ENCODE measurements at places on chromosomes 12 and 14. TPM values are rescaled to one million over a fixed set of nuclear protein-coding genes. Genes with fewer than 3 reads are reported as not detected.

The POTEM gene
- not detected for total RNA-seq

GRCh38 chr12:8605057-8605456 is 7.6 kb downstream of the AICDA start:
- no peak for DNase-seq

GRCh38 chr12:53564278-53564677 is 57.0 kb upstream of the NPFF start:
- no peak for DNase-seq

GRCh38 chr12:54624315-54625279 is 10.1 kb downstream of the LACRT start:
- DNase-seq = no peak

GRCh38 chr12:122458105-122459035 is 35.9 kb upstream of the CLIP1 start:
- DNase-seq = no peak

- no peak for DNase-seq
Observed at GRCh38 chr12:23049180-23049579, 424.2 kb downstream of the ETNK1 start.

- peak; percentile 27 for DNase-seq
Observed at GRCh38 chr12:14773685-14774073, 29.6 kb downstream of the WBP11 start.

The ACOT6 gene
- total RNA-seq = not detected

DNA sequence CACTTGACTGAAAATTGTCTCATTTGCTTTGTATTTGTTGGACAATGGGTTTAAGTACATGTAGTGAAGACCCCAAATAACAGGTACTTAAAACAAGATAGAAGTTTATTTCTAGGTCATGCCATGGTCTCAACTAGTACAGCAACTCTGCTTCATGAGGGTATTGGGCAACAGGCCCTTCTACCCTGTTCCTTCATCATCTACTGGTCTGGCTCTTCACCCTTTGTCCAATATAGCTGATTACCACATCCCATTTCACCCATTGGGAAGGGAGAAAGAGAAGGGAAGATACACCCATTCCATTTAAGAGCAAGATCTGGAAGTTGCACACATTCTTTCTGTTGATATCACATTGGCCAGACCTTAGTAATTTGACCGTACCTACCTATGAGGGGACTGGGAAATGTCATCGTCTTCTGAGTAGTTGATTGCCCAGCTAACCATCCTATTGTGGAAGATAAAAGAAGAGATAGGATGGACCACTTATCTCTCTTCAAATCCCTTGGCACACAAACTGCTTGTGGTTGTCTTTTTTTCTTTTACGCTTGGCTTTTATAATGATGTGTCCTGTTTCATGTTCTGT is 104.6 kb downstream of the DIP2B start:
- DNase-seq = no peak

The SDR9C7 gene
- total RNA-seq = 0.27 TPM

DNA sequence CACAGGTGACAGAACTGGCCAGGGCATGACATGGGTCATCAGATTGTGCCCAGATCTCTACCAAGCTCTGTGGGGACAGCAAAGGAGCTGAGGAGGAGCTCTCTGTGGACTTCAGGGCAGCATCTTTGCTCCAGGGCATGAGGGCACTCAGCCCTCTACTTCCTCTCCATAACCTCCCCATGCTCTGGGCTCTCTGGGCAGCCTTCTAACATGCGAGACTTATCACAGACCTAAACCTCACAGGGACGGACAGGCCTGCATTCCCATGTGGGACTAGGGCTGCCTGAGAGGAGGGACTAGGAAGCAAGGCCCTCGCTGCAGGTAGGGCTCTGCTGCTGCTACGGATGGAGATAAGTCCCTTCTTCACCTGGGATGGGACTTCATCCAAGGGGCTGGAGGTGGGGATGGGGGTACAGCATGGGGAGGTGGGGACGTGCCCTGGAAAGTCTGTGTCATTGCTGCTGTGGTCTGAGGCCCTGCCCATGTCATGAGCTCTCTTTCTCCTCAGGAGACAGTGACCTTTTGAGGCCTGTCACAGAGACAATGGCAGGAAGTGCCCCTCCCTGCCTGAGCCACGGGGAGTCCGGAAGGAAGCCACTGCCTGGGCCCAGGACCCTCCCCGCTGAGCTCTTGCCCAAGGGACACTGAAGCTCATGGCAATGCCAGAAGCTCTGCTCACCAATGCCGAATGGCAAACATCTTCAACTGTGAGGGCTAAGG is 44.1 kb downstream of the PITPNM2 start:
- DNase-seq = peak; percentile 24

The RPGRIP1 gene
- total RNA-seq = not detected

The WNT1 gene
- not detected for total RNA-seq

The SYT1 gene
- total RNA-seq = not detected

GRCh38 chr12:124422142-124422569 is 127.3 kb downstream of the RFLNA start:
- DNase-seq = no peak

The SLCO1B1 gene
- total RNA-seq = 0.47 TPM
